ENCODE measurements at places on chromosomes 2 and 18. TPM values are rescaled to one million over a fixed set of nuclear protein-coding genes. Genes with fewer than 3 reads are reported as not detected.

DNA sequence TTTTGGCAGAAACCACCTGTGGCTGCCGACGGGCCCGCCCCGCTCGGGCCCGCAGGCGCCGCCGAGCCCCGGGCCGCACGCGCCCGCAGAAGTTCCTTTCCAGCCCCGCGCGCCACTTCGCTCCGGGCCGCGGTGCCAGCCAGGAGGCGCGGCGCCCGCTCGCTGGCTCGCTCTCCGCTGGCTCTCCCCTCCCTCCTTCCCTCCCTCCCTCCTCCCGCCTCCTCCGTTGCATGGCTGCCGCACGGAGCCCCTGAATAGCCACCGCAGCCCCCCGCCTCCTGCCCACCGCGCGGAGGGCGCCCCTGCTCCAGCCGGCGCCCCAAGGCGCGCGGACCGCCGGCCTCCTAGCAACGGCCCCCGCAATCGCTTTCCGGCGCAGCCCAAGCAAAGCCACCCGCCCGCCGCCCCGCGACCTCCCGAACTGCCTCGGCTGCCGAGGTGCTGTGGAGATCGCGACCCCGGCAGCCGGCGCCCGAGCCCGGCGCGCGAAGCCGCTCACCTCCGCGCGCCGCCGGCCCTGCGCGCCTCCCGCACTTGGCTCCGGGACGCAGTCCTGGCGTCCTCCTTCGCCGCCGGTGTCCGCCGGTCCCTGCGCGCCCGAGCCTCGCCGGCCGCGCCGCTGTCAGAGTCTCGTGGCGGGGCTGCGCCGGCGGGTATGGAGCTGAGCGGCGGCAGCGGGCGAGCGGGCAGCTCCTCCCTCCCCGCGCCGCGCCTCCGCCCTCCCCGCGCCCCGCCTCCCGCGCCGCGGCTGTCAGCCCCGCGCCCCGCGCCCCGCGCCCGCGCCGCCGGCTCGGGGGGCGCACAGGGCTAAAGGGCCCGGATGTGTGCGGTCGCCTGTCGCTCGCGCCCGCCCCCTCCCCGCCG lies at the start of gene ZBTB7C:
Gene ZBTB7C, minus strand, starts transcription at position 657 of the 864 bp plus-strand sequence.
- DNase-seq: no peak

DNA sequence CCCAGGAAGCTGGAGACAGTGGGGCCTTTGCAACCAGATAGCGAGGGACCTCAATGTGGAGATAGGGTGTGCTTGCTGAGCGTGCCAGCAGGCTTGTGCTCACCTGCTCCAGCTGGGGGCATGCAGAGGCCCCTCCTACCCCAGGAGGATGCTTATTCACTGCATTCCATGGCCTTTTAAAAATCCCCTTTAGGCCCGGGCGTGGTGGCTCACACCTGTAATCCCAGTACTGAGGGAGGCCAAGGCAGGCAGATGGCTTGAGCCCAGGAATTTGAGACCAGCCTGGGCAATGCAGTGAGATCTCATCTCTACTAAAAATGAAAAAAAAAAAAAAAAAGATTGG lies 54.5 kb downstream of the ODC1 start:
- no peak for DNase-seq

DNA sequence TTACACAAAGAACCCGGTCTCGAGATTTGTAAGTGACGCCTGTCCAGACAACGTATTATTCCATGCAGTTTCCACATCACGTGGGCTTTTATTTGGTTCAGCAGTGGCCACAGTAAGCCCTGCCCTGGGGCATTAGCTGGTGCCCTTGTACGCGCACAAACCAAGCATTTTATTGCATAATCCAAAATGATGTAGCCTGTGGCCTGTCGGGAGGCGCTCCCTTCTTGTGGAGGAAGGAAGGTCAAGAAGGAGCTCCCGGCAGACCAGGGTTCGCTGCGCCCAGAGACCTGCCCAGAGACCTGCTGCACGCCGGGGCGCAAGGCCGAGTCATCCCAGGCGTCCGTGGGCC lies 179.6 kb upstream of the ALKAL2 start:
- no peak for DNase-seq

The ASPRV1 gene
- 1.8 TPM for total RNA-seq

- no peak for DNase-seq
Measured at GRCh38 chr2:230925443-230925878, 419 bp upstream of the GPR55 start.

The ALPP gene
- not detected for total RNA-seq

GRCh38 chr2:216033403-216033802 lies 20.1 kb upstream of the MREG start:
- DNase-seq: no peak

GRCh38 chr2:11128243-11128951 lies 26.9 kb upstream of the SLC66A3 start:
- DNase-seq: no peak

All from activated CD8-positive, alpha-beta memory T cell treated with anti-CD3 and anti-CD28 coated beads, Interleukin-2, amount 10 ng/mL, durations not matched to agents 7 days and 5 days (primary cell).